Naive B cell (primary cell): ENCODE measurements at places on chromosomes 4 and X.

DNA sequence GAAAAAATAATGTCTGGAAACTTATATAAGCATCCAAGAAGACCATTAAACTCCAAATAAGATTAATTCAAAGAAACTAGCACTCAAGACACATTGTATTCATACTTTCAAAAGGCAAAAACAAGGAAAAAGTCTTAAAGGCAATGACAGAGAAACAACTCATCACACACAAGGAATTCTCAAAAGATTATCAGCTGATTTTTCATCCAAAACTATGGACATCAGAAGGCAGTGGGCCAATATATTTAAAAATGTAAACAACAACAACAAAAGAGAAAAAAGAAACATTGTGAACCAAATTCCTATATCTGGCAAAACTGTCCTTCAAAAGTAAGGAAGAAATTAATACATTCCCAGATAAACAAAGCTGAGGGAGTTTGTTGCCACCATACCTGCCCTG, 711.4 kb upstream of the GALNTL6 start:
- no peak for DNase-seq

- DNase-seq: no peak
Measured at GRCh38 chr4:6480534-6481088, 8.2 kb upstream of the PPP2R2C start.

GRCh38 chr4:89358935-89359638, 51.5 kb upstream of the GPRIN3 start:
- DNase-seq: no peak

GRCh38 chr4:81398379-81398778, 73.3 kb downstream of the RASGEF1B start:
- no peak for DNase-seq

DNA sequence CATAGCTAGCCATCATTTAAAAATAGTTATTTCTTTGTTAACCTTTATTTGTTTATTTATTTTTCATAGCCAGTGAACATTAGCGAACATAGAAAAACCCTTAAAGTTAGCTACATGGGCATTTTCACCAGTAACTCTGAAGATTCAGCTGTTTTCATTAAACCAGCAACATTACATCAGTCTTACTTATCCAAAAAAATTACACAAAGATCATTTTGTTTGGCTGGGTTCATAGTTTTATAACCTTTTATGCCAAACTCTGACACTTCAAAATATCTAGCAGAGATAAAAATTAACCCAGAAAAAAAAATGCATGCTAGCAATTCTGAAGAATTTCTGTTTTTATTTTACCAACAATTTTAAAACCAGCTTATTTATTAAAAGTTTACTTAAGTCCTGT, 784.1 kb downstream of the PCDH18 start:
- DNase-seq: no peak

DNA sequence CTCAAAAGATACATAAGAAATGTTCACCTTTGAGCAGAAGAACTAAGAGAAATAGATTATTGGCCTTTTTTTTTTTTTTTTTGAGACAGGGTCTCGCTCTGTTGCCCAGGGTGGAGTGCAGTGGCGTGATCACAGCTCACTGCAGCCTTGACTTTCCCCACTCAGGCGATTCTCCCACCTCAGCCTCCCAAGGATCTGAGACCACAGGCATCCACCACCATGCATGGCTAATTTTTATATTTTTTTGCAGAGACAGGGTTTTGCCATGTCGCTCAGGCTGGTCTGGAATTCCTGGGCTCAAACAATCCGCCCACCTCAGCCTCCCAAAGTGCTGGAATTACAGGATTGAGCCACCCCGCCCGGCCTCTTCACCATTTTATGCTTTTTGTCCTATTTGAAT, 2.9 kb upstream of the TLR6 start:
- DNase-seq: no peak

- no peak for DNase-seq
Measured at GRCh38 chr4:152422817-152423320, 113.0 kb downstream of the FBXW7 start.

DNA sequence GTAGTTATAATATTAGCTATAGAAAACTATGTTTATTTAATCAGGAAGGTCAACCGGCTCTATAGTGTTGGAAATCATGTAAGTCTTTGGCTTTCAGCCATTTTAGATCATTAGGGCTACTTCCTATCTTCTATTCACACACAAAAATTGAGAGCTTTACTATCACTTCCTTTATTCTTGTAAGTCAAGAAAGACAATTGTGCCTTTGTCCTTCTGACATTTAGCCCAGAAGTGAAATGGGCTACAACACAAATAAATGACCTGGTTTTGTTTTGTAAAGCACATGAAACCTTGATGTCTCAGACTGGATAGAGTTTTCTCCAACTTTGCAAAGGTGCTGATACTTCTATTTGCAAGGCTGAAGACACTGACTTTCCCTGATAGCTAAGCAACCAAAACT, 122.4 kb upstream of the ACSL4 start:
- DNase-seq: no peak

DNA sequence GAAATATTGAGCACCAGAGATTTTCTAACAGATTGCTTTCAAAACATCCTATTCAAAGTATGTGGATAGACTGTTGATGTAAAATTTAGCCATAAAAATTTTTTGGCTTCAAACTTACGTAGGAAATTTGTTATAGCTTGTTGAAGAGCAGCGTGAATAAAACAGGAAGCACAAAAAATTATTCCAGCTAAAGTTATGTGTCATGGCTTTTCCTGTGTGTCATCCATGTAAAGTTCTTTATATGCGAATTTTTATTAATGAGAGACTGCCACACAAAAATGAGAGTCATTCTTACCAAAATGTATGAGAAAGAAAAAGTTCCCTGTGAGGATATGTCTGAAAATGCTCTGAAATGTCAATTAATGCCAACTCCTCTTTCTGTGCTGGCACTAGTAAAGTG, 19.5 kb downstream of the EPGN start:
- no peak for DNase-seq

DNA sequence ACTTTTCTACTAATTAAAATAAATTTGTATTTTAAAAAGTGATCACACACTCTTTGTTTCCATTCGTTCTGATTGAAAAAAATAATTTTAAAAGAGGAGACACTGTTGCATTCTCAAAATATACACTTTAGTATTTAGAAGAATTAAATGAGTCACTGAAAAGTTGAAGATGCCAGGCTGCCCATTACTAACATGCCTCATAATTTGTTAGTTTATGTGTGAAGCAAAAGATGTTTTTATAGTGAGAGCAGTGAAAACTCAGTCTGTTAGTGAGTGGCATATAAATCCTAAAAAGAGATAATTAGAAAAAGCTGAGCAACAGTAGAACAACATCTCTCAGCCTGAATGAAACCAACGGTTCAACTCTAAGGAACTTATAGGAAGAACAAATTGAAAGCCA, 143.4 kb downstream of the CDS1 start:
- DNase-seq: no peak

DNA sequence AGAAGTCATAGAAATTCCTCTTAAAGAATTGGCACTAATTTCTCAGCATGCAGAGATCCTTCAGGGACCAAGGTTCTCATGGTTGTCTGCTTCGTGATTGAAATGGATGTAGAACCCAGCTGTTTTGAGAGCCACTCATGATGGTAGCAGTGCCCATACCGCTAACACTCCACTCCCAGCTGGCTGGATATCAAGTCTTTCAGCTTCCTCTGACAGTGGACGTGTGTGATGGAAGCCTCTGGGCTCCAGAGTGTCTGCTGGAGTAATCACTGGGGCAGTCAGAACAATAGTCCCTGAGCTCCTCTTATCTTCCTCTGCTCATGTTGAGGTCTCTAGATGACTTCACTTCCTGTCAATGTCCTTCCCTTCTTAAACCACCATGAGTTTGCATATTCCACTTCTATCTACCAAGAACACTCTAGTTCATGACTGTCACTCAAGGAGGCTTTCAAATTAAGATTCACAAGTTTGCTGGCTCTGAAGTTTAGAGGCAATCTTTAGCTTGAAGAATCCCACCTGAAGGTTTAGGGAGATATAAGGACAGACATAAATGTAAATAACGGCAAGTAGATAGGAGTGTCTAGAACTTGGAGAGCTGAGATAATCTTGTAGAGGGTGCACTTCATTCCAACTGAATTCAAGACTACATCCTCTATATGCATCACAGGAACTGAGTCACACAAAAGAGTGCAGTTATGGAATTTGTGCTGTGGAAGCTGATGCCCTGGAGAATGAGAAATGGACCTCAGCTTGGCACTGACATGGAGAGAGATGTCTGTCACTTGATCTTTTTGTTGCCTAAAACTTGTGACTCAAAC, 64.5 kb upstream of the WDR1 start:
- DNase-seq: no peak

- DNase-seq: no peak
Measured at GRCh38 chrX:49754233-49754857, 58.6 kb upstream of the PAGE1 start.

DNA sequence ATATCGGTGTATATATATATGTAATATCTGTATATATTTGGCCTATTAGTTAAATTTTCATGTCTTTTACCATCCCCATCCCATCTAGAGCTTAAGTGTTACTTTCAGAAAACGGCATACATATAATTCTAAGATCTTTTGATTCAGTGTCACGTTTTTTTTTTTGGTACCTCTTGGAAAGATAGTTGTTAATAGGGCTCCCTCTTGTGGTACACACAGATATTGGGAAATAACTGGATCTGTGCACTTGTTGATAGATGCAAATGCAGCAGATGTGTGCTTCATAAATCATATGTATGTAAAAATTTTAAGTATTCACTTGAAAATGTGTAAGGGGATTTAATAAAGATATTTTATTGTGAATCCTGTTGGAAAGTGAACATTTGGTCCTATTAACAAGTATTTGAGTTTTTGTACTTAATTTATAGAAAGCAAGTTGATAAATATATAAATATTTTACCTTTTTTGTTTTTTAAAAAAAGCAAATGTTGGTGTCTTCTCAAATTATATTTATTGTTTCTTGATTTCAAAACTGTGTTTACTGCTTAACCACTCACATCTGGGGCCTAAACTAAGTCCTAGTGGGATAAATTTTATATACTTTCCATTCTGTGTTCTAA, 74.7 kb downstream of the PAQR3 start:
- peak; percentile 69 for DNase-seq

GRCh38 chr4:28310926-28311325, 1450.3 kb downstream of the STIM2 start:
- DNase-seq: no peak

- DNase-seq: no peak
Measured at GRCh38 chr4:118769161-118769560, 66.8 kb downstream of the SEC24D start.

DNA sequence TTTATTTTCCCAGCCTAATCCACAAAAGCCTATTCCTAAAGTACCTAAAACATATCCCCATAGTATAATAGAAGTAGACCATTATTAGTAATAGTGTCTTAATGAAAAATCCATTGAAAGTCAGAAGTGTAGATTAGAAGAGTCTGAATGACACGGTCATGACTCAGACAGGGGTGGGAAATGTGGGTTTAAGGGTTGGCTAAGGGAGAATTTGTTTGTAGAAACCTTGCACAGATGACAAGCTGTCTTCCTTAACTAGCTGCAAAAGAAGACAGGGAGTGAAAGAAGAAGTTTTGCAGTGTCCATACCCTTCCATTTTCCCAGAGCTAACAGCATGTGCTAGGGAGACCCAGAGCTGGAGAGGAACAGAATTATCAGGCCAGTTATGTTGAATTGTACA, 242.7 kb upstream of the ETNPPL start:
- DNase-seq: no peak

- no peak for DNase-seq
Measured at GRCh38 chr4:8316911-8317351, 47.4 kb downstream of the HTRA3 start.

GRCh38 chr4:7573576-7574091, 138.9 kb upstream of the PSAPL1 start:
- no peak for DNase-seq

GRCh38 chr4:142040043-142040442, 403.7 kb downstream of the IL15 start:
- DNase-seq: no peak

- no peak for DNase-seq
Measured at GRCh38 chr4:87461281-87461700, 38.9 kb downstream of the NUDT9 start.

DNA sequence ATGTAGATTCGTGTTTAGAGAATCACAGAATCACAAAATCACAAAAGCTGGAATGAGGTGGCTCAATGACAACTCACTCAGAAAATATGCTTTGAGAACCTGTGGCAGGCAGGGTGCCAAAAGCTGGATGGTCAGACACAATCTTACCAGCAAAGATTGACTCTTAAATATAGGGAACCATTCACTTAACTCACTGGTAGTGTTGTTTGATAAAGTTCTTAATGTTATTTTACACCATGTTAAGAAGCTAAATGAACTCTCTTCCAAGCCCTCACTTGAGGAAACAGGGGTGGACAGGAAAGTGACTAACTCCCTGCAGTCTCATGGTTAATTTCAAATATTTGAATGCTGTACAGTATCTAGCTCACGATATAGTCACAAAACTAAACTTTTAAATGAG, 5.7 kb upstream of the SCOC start:
- no peak for DNase-seq
